ENCODE measurements at places on chromosomes 3 and 15. TPM values are rescaled to one million over a fixed set of nuclear protein-coding genes. Genes with fewer than 3 reads are reported as not detected.

DNA sequence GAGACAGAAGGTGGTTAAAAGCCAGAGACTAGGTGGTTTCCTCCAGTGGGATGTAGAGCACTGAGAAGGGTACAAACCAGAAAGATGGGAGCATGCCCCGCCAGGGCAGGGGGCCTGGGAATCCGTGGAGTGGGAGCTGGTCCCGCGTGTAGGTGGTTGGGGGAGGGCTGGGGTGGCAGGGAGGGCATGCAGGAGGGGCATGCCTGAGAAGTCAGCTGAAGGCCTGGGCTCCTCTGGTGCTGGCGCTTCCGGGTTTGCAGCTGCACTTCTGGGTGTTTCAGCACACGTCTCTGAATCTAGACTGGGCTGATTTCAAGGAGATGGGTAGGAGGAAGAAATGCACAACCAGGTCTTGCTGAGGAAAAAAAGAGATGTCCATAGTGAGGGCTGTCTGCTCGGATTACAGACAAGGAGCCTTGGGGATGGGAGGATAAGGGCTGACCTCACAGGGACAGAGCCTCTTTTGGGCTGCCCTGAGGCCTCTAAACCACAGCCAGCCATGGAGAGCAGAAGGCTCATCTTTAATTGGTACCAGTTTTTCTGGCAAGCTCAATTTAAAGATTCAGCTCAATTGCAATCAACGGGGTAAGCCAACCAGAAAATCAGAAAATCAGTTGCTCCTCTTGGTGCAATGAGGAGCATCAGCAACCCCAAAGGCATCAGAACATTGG is 151.9 kb downstream of the FAM43A start:
- DNase-seq: no peak

DNA sequence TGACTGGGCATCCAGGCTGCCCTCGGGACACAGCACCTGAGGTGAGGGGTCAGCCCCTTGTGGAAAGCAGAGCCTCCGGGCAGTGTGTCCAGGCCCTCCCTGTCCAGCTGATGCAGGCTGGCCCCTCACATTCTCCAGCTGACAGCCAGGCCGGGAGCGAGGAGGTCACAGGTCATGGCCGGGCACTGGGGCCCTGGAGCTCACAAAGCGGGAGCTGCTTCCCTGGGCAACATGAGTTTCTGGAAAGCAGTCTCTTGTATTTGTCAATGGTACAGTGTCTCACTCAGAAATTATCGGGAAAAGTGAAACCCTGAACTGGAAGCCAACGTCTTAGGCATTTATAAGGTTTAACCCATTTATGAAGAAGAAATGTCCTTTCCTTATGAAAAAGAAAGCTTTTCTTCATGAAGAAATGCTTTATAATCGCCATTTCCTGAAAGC is 118.5 kb downstream of the OPA1 start:
- no peak for DNase-seq

HEMK1 gene
- 21.1 TPM for total RNA-seq

SHF gene
- total RNA-seq: 3.3 TPM
